RKO (cell line): ENCODE measurements at places on chromosomes 12 and 14.

- peak; percentile 76 for DNase-seq
Observed at GRCh38 chr14:67674139-67674479, 323 bp downstream of the VTI1B start.

DNA sequence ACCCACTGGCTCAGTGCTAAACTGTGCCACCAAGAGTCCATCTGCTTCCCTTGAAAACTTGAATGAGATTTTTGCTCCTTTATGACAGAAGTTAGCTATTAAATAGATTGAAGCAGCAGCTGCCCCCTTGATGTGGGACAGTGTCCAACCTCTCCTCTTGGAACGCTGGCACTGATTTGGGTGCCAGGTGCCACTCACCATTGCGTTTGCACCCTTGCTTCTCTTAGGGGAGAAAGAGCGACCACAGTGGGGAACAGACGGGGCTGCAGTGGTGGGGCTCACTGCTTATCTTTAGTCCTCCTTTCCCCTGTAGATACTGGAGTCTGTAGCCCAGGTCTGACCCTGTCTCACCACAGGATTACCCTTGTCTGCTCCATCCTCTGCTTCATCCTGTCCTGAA is 9.4 kb downstream of the EP400 start:
- DNase-seq, result no peak

DNA sequence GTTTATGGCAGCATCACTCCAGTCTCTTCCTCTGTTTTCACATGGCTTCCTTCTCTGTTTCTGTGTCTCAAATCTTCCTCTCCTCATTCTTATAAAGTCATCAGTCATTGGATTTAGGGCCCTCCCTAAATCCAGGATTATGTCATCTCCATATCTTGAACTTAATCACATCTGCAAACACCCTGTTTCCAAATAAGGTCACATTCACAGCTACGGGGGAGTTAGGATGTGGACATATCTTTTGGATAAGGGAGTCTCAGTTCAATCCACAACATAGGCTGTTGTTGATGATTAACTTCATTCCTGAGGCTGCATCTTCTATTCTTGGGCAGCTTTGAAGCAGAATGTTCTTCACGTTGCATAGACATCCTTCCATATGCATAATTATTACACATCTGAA is 40.3 kb upstream of the NTF3 start:
- DNase-seq, result no peak

DNA sequence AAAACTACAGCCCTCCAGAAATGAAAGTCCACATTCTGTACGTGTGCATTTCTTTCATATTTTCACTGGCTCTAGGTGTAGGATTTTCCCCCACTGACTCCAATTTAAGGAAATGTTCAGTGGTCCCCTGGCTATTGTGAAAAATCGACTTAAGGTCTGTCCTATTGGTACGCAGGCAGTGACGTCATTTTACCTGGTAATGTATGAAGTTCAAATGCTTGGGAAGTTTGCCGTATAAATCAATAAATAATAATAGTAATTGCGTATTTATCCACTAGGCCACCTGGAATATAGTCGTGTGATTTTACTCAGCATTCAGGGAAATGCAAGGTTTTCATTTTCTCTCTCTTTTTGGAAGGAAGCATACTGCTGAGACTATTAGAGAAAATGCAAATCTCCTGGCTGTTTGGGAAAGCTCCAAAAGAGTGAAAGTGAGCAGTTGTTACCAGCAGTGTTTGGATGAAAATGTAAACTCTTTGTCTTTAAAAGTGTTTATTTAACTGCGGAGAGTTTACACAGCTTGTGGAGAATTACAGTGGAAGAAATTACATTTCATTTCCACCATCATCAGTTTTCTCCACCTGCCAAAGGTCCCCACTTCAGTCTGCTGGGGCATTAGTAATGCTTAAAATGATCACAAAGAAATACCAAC is 107.0 kb downstream of the EXOC5 start:
- no peak for DNase-seq

- DNase-seq, result no peak
Observed at GRCh38 chr12:20274008-20274407, 94.3 kb upstream of the PDE3A start.

DNA sequence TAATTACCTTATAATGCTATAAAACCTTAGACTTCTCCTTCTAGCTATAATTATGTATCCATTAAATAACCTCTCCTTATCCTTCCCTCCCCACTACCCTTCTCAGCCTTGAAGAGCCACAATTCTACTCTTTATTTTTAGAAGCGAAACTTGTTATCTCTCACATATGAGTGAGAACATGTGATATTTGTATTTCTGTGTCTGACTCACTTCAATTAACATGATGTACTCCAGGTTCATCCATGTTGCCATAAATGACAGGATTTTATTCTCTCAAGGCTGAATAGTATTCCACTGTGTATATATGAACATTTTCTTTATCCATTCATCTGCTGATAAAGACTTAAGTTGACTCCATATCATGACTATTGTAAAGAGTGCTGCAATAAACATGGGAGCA is 485.6 kb downstream of the FLRT2 start:
- DNase-seq, result no peak
